ENCODE measurements at places on chromosomes 7 and 10.

- no peak for DNase-seq
These were observed 178.0 kb upstream of the BMPER start for GRCh38 chr7:33727315-33727714.

- DNase-seq, result no peak
These were observed 139.8 kb downstream of the FAM53B start for GRCh38 chr10:124604214-124605000.

GRCh38 chr7:45454771-45455170, 119.4 kb upstream of the ADCY1 start:
- DNase-seq, result no peak

DNA sequence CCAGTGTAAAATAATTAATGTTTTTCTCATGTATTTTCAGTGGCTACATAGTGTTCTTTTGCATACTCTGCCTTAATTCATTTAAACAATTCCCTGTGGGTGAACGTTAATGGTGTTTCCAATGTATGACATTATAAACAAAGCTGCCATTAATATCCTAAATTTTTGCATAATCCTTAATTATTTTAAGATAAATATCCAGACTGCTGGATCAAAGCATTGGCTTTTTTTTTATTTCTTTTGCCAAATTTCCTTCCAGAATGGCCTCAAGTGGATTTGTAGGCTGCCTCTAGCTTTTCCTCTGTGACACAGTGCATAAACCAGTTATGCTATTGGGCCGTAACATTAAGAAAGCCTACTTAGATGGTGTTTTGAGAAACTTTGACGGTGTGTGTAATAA, 29.5 kb downstream of the MCM10 start:
- DNase-seq, result no peak

GRCh38 chr10:119395280-119396007, 147.1 kb downstream of the RGS10 start:
- no peak for DNase-seq

DNA sequence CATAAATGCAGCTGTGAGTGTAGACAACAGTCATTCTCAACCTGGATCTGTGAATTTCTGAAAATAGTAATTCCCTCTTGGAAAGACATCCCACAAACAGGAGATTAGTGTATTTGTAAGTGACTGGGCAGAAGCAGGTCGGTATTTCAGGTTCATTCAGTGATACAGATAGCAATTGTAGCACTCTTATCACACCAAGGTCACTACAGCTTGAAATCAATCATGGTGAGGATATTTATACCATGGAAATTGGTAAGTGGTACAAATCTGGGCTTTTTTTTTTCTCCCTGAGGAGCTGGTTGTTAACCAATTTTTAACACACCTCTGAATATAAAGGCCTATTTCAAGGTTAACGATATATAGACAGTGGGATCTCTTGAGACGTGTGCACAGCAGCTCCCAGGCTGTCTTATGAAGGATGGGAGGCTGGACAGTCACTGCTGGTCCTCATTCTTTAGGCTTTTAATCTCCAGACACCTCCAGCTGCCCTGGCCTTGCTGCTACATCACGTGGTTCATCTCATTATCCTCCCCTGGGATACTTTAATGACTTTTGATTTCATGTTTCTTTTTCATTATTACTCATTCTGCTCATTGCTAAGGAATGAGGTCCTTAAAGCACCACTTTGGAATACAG, 87.1 kb downstream of the ITGA8 start:
- no peak for DNase-seq

- no peak for DNase-seq
These were observed 124.5 kb downstream of the MYOF start for GRCh38 chr10:93357680-93358079.

DNA sequence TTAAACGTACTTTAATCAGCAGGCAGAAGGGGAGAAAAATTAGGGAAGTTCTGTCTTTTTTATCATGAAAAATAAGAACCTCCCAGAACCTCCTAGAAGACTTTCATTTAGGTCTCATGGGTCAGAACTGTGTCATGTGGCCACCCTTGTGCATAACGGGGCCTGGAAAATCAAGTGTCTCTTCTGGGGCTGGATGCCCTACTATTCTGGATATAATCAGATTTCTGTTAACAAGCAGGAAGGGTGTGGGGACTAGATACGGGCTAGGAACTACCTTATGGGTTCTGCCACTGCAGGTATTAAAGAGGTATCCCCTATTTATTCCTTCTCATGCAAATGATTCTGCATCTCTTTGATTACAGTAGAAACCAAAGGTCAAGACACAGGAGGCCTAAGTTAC, 14.1 kb downstream of the LANCL2 start:
- DNase-seq, result no peak

- no peak for DNase-seq
These were observed 678 bp upstream of the EIF4H start for GRCh38 chr7:74173491-74173865.

GRCh38 chr7:51785876-51786275, 469.3 kb upstream of the COBL start:
- no peak for DNase-seq

DNA sequence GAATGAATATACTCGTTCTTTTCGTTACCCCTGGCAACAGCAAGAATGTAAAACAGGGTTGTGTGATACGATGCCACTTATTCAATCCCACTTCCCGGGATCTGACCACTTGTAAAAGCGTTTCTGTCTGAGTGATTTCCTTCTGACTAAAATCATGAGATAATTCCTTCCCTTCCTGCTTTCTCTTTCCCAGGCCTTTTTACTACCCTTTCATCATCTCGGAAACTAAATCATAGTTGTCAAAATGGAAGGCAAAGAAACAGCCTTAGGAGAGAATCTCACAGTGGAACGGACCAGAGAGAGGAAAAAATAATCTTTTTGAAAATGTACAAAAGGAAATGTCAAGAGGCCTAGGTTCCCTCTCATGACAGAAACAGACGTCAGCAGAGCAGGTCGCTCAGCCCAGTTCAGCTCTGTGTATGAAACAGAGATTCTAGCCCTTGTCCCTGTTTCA, 29.8 kb downstream of the DIP2C start:
- DNase-seq, result no peak

- no peak for DNase-seq
These were observed 64.8 kb downstream of the APBB1IP start for GRCh38 chr10:26502986-26503385.

DNA sequence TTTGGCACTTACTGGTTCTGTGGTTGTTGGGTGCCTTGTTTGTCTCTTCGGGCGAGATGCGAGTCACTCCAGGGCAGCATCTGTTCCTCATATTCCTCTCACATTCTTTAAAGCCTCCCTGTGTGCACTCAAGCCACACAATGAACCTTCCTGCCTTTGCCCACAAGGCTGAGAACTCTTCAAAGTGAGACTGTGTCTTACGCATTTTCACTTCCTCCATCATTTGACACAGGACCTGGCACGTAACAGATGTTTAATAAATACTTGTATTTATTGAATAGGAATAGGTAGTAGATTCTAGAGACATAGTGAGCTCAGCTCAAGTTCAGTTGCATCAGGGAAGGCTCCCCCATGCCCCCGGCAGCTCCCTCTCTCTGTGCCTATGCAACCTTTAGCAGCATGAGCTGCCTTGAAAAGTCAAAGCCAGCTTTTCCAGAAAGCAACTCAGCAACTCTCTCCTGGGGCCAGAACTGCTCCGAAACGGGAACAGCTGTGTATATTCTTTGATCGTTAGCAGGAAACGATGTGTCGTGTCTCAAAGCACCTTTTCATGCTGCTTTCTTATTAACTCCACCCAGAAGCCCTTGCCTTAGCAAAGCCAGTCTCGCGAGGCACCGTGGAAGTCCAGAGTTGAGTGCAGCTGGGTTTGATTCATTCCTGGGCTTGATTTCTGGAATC, 97.5 kb downstream of the PFKFB3 start:
- no peak for DNase-seq

- DNase-seq, result no peak
These were observed 469.5 kb downstream of the TYW1 start for GRCh38 chr7:67466109-67466508.

DNA sequence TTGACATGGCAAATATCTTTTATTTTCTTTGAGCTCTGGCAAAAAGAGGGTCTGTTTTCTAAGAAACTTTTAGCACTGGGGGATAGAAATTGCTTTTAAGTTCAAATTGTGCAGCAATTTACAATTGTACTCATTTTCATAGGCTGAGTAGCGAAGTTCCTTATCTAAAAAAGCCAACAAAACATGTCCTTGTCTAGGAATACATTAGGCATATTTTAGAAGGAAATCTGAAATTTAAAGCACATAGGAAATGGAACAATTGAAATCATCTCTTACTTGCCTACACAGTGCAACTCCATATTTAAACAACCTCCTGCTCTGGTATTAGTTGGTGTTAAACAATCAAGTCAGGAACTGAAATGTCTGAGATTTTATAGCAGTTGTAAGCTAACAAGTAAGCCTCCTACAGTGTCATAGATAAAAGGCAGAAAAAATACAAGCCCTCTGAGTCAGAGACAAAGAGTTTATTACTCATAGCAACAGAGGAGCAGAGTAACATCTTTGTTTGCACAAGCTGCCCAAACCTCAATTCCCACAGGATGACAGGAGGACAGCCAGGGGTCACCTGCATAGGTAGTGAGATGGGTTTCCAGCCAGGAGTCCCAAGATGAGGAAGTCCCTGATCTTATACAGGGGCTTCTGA, 280.2 kb upstream of the HGF start:
- no peak for DNase-seq

DNA sequence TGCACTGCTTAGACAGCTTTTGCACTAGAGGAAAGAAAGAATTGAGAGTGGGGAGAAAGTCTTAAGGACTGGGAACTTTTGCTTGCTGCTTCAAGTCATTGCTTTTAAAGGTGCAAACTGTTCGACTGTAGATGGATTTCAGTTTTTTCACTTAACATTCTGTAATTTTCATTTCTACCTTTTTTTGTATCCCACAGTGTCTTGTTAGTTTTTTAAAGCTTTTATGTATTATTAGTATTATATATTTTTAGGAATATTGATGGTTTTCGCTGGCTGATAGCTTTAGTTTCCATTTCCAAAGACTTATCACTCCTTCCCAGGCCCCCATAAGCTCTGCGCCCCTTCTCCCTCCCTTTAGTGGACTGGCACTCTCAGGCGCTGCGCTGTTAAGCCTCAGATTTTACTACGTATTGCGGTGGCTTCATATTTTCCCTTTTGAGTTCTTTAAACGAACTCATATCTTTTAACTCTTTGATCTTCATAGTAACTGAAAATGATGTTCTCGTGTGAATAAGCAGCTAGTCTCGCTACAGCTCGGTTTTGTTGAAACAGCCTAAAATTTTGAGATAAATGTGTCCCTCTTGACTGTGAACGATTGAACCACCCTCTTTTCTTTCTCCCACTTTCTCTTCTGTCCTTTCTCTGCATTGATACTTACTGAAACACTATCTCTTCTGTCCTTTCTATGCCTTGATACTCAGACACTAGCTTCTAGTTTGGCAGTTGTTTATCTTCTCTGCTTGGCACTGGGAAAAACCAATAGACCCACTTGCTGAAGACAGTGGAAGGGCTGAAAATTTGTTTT, 2.5 kb upstream of the ETV1 start:
- no peak for DNase-seq

GRCh38 chr10:66723608-66724400, 202.0 kb upstream of the LRRTM3 start:
- no peak for DNase-seq

DNA sequence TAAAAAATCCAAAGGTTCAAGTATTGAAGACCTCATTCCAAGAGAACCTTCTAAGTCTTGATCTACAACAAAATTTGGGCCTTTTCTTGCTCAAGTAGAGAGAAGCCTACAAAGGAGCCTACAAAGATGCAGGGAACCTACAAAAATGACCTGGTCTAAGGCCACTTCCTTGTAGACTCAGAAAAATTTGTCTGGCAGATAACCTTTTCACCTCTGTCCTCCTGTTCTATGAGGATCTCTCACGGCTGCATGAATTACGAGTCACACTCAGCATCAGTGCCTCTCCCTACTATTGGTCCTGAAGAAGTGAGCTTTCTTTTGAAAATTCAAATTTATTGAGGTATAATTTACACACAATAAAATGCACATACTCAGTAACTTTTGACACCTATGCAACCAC, 29.3 kb downstream of the CCNJ start:
- no peak for DNase-seq

GRCh38 chr7:115019882-115020605, 98.2 kb downstream of the MDFIC start:
- no peak for DNase-seq

DNA sequence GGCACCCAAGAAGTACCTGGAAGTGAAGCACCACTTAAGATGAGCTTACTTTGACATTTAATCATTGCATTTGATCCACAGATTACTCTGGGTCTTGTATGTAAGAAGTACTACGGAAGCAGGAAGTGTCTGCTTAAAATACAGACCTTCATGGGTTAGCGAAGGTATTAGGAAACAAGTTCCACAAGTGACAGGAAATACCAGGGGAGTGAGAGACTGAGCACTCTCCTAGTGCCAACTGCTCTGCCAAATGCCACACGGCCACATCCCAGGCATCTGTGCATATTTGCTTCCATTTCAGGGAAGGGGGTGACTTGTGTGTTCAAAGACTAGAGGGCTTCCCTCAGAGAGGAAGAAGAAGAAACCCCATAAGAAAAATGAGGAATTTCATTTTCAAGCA, 57.2 kb upstream of the ANK3 start:
- no peak for DNase-seq

DNA sequence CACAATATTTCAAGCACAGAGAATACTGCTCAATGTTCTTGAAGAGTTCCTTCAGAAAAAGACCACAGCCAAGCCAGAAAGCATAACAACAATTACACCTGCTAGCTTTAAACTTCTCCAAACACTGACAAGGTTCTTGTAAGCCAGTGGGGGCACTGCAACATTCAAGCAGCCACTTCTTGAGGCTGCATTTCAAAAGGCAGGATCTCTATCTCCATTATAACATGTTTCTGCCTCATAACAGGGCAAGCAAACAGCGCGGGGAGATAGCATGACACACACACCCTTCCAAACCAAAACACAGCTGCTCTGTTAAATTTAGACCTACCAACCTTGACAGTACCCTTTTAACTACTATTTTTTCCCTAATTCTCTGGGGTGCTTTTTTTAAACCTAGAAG, 30.8 kb downstream of the CHCHD3 start:
- DNase-seq, result no peak

DNA sequence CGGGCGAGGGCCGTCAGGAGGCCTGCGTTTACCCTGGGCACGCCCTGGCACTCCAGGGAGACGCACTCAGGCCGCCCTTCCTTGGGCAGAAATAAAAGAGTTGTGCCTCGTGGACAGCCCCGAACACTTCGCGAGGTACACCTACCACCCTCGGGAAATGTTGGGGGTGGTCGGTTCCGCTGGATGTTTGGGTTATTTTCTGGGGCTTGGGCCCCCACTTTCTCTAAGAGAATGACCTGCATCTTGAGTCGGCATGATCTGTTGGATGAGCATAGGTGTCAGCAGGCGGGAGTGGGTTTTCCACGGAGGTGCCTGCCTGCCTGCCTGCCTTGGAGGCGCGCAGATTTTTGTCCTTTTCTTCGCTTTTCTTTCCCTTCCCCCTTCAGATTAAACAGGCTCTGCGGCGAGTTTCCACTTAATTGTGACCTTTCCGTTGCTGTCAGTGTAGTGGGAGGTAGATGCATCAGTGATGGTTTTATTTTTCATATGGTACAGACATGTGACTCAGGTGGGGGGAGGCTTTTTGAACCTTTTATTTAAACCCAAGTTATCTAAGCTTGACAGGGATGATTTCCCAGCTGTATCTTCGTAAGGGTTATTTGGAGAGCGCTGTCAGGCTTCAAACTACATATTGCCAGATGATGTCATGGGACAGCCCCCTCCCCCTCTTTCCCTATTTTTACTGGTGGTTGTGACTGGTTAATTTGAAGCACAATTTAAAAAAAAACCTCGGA, 661 bp downstream of the HECTD2 start:
- no peak for DNase-seq

All from activated naive CD8-positive, alpha-beta T cell treated with anti-CD3 and anti-CD28 coated beads, Interleukin-2, amount 50 U/mL, for 16 hours (primary cell).